ENCODE measurements at places on chromosomes 1 and 21.

- DNase-seq = no peak
Observed at GRCh38 chr1:233647636-233648035, 33.7 kb downstream of the KCNK1 start.

GRCh38 chr1:237959838-237960237, 69.1 kb upstream of the ZP4 start:
- no peak for DNase-seq

GRCh38 chr1:67005068-67005467, 48.9 kb downstream of the SLC35D1 start:
- DNase-seq = peak; percentile 2

DNA sequence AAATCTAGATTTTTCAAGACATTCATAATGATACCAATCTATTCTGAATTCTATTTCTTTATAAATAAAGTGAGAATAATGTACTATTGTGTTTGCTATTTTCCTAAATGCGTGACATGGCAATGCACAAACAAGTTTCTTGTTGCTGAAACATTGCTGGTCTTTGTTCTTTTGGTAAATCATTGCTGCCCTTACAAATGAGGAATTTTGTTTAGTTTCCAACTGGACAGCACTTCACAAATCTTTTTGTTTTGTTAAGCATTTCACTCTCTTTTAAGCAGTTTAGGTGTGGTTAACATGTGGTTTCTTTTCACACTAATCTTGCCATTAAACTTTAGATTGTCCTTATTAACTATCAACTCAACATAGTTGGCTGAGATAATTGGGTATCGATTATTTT, 94.6 kb downstream of the LRRC7 start:
- DNase-seq = no peak

DNA sequence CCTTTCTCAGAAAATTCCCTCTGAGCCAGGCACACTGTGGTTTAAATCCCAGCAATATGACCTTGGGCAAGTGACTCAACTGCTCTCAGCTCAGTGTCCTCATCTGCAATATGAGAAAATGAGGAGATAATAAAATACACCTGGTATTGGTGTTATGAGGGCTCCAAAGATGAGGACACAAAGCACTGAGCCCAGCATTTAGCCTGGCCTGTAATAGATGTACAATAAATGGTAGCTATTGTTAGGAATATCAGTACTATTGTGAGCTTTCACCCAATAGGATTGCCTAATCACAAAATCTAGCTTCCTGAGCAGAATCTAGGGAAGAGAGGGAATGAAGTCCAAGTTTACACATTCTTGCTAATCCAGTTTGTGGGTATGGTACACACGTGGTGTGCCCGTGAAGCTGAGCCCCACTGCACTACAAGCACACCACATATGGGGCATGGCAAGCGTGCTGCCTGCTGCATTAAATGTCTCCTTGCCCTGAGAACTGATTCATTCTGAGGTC, 24.3 kb upstream of the SLC30A1 start:
- DNase-seq = no peak

GRCh38 chr1:210378736-210379135, 50.0 kb downstream of the HHAT start:
- DNase-seq = no peak

DNA sequence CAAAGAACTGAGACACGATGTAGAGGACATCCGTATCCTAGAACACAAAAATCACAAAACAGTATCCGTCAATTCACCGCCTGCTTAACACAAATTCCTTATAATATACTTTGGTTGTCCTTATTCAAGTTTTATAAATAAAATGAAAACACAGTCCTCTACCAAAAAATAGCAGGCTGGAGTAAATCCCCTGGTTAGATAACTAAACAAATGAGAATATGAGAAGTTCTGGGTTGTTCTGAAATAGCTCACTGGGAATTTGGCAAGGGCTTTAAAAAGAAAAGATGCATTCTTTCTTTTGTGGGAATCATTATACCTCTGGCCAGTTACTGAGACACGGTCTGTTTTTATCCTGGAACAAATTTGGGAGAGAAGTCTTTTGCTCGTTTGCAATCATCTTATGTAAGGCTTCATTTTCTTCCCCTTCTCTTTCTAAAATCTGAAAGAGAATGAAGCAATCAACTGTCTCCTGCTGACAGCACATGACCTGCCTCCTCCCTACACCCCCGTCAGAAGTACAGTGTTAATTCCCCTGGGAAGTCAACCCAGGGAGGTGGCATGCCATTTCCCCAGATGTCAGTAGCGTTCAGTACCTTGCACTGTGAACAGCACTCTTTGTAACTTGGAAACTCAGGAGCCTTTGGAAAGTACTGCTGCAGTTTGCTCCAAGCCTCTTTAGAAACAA, 37.1 kb upstream of the RAP1GAP start:
- peak; percentile 72 for DNase-seq

DNA sequence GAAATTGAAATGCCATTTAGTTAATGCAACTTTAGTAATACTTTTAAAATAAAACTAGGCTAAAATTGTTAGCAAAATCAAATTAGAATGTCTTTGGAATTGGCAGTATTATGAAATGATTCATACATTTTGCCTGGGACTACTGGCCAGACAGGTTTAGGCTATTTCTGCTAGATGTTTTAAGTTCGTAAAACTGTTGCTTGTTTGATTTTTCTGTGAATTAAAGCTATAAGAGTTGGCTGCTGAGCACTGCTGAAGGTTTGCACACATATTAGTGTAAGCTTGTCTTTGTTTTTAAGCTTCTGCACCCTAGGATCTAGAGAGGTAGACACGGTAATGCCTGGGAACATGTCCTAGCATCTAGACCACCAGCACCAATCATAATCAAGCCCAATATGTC, 1094.6 kb upstream of the ADGRL4 start:
- DNase-seq = no peak

DNA sequence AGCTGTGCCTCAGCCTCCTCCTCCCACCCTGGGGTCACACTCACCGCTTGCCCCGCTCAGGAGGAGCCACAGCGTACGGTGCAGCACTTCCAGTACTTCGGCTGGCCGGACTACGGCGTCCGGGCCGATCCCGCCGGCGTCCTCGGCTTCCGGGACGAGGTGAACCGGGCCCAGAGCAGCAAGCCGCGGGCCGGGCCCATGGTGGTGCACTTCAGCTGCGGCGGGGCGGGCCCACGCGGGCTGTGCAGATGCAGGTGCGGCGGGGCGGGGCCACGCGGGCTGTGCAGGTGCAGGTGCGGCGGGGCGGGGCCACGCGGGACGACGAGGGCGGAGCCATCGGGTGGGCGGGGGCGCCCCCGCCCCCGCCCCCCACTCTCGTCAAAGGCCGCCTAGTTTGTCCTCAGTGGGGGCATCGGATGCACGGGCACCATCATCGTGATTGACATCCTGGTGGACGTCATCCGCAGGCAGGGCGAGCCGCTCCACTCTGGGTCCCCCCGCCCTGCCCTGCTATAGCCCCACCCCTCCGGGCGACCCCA, 5.5 kb downstream of the RNF223 start:
- DNase-seq = no peak
